ENCODE measurements at places on chromosomes 11 and 22.

- DNase-seq, result no peak
Measured at GRCh38 chr11:77308838-77309237, 7.4 kb upstream of the GDPD4 start.

- no peak for DNase-seq
Measured at GRCh38 chr11:62145261-62145871, 21.6 kb downstream of the INCENP start.

GRCh38 chr11:84905411-84905810 is 721.7 kb downstream of the DLG2 start:
- DNase-seq, result no peak

DNA sequence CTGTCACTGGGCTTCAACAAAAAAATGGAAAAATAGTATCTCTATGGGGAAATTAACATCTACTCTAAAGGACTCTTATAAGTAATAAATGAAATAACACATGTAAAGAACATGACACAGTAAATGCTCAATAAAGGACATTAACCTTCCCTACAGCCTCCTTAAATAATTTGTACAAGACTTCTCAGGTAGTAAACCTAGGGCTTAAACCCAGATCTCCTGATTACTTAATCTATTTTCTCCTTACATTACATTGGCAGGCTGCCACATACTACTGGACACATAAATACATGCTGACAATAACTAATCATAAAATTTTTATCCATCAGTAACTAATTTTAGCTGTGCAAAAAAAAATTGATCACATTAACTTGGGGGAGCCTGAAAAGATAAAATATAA is 4.9 kb downstream of the AMBRA1 start:
- no peak for DNase-seq

- no peak for DNase-seq
Measured at GRCh38 chr11:79167510-79168188, 273.2 kb downstream of the TENM4 start.

- DNase-seq, result no peak
Measured at GRCh38 chr11:132561937-132562336, 970.4 kb downstream of the OPCML start.

- no peak for DNase-seq
Measured at GRCh38 chr11:60854140-60854846, 1.5 kb downstream of the PTGDR2 start.

DNA sequence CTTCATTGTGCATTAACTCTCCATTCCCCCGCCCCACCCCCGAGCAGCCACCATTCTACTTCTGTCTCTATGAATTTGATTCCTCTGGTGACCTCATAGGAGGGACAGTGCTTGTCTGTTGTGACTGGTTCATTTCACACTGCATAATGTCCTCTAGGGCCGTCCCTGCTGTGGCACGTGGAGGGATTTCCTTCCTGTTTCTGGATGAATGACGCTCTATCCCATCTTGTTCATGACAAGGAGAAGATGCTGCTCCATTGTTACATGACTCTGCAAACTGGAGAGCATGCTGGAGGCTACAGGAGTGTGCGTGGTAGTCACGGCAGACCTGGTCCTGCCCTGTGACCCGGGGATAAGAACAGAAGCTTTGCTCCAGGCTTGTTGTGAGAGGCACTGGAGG is 61.3 kb downstream of the RTL6 start:
- DNase-seq, result no peak

DNA sequence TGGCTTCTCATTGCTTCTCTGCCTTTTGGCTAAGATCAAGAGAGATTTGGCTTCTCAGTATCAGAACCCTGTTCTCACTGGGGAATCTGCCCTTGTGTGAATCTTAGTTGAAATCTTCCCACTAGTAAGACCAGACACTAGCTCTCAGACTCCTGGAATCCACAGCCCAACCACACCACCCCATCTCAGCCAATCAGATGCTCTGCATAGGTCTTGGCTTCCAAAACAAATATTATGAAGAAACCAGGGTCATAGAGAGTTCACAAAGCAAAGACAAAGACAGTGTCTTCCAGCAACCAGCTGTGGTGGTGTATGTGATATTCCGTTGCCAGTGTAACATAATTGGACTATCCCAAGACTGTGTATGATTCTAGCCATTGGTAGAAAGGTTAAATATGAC is 5.4 kb downstream of the OR8B12 start:
- DNase-seq, result no peak

GRCh38 chr11:64089493-64089892 is 53.8 kb downstream of the FLRT1 start:
- no peak for DNase-seq

DNA sequence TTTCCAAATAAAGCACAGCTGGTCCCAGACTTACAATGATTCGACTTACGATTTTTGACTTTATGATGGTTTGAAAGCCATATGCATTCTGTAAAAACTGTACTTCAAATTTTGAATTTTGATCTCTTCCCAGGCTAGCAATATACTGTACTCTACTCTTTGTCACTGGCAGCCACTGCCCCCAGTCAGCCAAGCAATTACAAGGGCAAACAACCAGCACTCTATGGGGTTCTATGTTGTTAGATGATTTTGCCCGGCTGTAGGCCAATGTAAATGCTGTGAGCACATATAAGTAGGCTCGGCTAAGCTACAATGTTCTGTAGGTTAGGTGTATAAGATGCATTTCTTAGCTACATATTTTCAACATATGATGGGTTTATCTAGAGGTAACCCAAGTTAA is 217.3 kb downstream of the RAB38 start:
- DNase-seq, result no peak

DNA sequence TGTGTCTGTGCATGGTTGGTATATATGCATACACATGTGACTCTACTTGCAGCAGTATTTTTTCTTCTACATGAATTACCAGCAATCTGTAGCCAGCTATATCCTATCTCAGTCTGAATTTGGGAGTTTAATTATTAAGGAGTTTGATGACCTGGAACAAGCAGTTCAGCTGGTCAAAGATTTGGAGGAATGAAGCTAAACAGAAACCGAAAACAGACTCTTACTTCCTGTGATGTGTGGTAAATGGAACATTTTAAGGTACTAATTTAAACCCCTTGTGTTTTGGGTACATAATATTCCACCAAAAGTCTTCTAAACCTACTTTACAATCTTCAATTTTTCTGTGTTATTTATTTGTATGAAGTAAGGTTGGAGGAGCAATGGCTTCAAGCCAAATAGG is 124.4 kb upstream of the PGR start:
- no peak for DNase-seq

DNA sequence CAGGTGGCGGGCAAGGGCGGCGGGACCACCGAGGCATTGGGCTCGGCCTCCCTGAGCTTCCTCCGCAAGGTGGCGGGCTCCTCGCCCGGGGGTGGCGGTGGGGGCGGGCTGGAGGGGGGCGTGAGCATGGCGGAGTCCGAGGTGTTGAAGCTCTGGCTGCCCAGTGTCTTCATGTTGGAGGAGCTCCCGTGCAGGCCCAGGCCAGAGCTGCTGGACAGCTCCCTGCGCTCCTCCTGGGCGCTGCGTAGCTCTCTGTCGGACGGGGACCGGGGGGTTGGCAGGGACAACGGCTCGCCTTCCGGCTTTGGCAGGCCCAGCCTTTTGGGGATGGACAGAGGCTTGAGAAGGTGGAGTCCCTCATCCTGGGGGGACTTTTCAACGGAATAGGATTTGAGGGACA is 43.9 kb upstream of the BID start:
- DNase-seq, result no peak

DNA sequence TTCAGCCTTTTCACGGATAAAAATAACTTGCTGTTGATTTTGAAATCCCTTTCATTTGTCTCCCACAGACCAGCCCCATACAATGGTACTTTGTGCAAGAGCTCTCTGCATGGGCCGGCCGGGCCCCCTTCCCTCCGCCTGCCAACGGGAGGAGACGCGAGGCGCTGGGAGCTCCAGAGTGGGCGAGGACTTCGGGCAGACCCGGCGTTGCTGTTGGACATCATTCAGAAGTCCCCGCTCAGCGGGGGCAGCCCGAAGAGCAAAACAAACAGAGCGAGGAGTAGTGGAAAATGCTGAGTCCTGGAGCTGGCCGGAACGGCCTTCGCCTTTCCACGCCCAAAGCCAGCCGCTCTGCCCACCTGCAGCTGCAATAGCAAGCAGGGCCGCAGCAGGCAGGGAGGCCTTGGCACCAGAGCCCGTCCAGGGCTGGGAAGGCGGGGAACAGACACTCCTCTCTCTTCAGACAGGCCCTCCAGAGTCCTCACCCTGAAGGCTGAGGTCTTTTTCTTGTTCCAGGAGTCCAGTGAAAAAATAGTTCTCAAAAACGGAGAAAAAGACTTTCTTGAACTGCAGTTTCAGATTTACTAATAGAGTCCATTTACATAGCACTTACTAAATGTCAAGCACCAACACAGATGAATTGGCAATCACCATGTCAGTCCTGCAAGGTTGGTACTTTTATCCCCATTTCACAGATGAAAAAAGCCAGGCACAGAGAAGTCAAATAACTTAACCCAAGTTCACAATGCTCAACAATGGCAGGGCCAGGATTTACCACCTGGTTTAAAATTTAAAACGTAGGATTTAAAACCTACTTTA is 135.5 kb downstream of the ETS1 start:
- DNase-seq, result peak; percentile 93

GRCh38 chr22:45201678-45202332 is 38.1 kb downstream of the NUP50 start:
- DNase-seq, result no peak

DNA sequence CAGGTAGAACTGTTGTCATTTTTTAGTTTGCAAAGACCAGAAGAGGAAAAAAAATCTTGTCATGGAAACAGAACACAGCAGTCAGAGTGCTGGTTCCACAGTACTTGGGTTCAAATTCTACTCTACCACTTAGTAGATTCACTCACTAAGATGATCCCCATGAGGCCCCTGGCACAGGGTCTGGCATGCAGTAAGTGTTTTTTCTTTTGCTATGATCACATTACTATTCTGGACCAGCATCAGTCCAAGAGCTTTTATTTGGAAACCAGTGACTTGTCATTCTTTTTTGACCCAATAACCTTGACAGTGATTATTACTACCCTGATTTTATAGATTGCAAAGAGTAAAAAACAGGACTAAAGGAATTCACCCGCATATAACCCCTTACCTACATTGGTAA is 4.1 kb downstream of the EEF1G start:
- DNase-seq, result no peak

DNA sequence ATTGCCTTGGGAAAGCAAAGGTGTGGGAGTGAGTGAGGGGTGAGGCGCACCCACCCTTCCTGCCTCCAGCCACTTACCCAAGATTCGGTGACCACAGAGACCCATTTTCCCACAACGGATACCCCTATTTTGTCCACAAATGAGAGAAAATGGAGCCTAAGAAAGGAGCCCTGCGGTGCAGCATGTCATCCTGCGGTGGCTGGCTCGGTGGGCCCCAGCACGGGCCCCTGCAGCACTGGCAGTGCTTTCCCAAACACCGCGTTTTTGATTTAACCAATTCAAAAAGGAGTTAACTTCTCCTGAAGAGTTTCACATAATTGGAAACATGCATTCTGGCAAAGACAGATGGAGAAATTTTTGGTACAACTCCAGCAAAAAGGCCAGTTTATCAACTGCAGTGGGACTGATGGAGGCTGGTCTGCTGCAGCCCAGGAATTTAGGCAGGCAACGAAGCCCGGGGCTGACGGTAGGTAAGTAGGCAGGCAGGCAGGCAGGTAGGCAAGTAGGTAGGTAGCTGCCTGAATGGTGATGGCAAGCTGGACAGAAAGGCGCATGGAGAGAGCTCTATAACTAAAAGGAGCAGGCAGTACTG is 84.2 kb downstream of the FDX1 start:
- no peak for DNase-seq

- peak; percentile 65 for DNase-seq
Measured at GRCh38 chr11:15969281-15969680, 387.1 kb downstream of the SOX6 start.

GRCh38 chr22:39237318-39238100 is 7.3 kb downstream of the PDGFB start:
- DNase-seq, result no peak
